ENCODE measurements at places on chromosomes 6 and 20.

GRCh38 chr6:75483136-75483952 is 10.3 kb downstream of the FILIP1 start:
- DNase-seq, result no peak

- no peak for DNase-seq
Measured at GRCh38 chr20:46647469-46647868, 3.8 kb downstream of the SLC13A3 start.

DNA sequence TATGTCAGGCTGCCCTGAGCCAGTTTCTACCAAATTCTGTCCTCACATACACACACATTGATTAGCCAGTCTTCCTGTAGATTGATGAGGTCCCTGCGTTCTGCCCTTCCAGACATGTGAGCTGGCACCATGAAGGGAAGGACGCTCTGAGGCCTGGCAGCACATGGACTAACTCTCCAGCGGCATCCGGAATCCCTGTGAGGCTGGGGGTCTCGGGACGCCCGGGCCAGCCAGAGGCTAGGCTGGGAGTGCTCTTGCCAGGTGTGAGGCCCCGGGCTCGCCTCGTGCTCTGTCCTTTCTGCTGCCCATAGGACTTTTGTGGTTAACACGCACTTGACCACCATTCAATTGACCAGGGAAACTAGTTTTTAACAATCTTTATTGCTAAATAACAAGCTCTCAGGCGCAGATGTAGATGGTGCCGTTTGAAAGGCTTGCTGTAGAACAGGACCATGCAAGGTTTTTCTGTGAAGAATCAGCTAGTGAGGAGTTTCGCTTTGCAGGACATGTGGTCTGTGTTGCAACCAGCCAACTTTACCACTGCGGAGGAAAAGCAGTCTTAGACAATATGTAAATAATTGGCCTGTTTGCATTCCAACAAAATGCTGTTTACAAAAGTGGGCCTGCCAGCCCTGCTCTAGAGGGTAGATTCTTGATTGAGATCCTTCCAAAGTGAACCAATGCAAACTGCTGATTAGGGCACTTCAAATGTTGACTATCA is 29.3 kb downstream of the FOXF2 start:
- DNase-seq, result no peak

- DNase-seq, result no peak
Measured at GRCh38 chr6:139449611-139450000, 75.2 kb upstream of the CITED2 start.
